ENCODE measurements at places on chromosomes 1 and 21.

DNA sequence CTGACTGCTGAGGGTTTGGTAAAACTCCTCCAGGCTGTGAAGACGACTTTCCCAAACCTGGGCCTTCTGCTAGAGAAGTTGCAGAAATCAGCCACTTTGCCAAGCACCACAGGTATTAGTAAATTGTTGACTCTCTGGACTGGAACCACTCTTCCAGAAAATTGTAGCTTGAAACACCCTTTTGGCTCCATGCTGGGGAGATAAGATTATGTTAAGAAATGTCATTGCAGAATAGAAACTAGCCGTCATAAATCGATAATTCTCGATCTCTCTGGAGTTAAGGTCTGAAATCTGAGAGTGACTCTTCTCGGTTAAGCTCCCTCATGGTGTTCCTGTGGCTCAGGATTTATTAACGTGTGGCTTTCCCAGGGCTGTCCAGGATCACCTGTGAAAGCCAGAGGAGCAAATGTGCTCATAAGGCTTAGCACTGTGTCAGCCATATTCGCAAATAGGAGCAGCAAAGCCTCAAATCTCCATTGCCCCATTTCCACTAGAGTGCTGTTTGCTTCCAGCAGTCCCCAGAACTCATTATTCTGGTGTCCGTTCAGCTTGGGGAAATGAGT is 54.6 kb downstream of the ZBTB40 start:
- DNase-seq = no peak

- peak; percentile 13 for DNase-seq
Observed at GRCh38 chr21:26469789-26470188, 103.3 kb downstream of the CYYR1 start.

GRCh38 chr1:64836802-64837201 is 91.9 kb downstream of the RAVER2 start:
- no peak for DNase-seq

- no peak for DNase-seq
Observed at GRCh38 chr1:41412748-41413147, 51.5 kb downstream of the FOXO6 start.

- DNase-seq = no peak
Observed at GRCh38 chr1:233635765-233636502, 22.0 kb downstream of the KCNK1 start.

DNA sequence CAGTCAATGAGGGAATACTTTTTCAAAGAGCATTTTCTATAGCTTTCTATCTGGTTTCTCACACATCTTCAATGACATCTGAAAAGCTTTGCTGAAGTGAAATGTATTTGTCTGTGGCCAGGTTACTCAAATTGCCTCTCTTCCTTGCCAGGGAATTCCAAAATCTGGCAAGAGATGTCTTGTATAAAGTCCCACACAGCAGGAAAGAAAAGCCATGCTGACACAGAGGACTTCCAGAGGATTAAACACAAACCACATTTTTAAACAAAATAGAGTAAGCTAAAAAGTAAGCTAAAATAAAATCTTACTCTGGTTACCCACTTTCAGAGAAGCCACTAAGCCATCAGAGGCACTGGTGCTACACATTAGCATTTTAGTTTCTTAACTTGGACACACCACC is 93.1 kb upstream of the BCAR3 start:
- no peak for DNase-seq

GRCh38 chr1:204103431-204103741 is 30.5 kb downstream of the SOX13 start:
- DNase-seq = no peak

DNA sequence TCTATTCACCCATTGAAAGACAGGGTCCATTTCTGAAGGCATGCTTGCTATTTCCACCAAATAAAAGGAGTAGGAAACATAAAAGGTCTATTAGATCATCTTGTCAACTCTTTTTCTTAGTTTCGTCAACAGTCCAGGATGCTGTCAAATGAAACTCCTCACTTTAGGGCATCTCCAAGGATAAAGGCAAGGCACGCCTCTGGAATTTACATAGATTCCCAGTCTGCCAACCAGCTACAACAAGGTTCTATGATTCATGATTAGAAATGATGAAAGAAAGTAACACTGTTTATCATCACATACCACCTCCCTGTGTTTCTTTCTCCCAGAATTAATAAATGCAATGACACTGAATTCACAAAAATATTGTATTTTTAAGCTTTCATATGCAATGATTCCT is 636.3 kb downstream of the LTN1 start:
- DNase-seq = no peak

GRCh38 chr1:178052650-178053461 is 41.0 kb upstream of the RASAL2 start:
- DNase-seq = no peak

- no peak for DNase-seq
Observed at GRCh38 chr21:25039461-25040380, 567.6 kb downstream of the MRPL39 start.

DNA sequence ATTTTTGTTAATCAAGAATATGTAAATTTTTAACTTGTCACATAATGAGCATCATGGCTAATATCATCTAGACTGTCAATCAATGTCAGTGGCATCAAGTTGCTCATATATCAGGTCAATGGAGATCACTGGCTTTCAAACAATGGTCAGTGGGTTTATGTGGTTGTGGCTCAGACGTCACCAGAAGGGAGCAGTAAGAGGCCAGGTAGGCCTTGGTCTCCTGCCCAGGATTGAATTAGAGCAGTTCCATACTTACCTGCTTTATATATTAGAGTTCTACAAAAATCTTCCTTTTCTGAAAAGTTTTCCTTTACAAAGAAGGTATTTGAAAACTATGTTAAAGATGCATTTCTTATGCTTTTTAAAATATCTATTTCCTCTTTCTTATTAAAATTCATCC is 206.3 kb upstream of the B3GALT2 start:
- no peak for DNase-seq

DNA sequence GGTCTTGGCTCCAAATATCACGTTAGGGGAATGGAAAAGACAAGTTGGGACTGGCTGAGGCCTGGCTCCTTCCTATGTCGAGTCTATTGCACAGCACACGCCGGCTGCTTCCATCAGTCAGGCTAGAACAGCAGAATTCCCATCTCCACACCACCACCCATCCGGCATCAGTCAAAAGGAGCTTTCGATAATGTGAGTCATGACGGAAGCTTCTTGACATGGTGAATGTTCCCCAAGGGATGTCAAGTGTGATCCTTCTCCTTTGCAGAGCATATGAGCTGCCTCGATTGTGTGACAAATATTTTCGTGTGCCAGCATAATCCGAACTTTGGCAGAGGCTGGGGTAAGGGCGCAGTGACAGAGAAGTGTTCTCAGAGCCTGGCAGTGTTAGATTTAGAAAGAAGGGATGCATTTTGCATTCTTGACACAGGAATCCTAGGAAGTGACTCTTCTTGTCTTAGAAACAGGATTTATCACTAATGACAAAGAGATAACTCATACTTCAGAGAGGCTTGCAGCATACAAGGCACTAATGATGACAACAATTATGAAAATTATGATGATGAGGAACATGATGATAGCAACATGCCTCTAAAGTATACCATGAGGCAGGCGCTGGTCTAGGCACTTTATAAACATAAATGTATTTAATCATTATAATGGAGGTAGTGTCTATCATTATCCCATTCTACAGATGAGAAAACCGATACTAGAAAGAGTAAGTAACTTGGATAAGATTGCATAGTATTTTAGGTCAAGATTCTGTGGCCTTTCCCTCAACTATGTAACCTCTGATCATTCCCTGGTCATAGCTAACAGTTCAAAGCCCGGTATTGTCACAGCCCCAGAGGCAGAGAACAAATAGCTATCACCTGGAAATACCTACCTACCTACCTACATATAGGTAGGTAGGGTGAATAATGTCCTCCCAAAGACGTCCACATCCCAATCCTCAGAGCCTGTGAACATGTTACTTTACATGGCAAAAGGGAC is 135.0 kb downstream of the KCNJ6 start:
- no peak for DNase-seq

- DNase-seq = no peak
Observed at GRCh38 chr21:16943231-16943630, 569.6 kb upstream of the CXADR start.

DNA sequence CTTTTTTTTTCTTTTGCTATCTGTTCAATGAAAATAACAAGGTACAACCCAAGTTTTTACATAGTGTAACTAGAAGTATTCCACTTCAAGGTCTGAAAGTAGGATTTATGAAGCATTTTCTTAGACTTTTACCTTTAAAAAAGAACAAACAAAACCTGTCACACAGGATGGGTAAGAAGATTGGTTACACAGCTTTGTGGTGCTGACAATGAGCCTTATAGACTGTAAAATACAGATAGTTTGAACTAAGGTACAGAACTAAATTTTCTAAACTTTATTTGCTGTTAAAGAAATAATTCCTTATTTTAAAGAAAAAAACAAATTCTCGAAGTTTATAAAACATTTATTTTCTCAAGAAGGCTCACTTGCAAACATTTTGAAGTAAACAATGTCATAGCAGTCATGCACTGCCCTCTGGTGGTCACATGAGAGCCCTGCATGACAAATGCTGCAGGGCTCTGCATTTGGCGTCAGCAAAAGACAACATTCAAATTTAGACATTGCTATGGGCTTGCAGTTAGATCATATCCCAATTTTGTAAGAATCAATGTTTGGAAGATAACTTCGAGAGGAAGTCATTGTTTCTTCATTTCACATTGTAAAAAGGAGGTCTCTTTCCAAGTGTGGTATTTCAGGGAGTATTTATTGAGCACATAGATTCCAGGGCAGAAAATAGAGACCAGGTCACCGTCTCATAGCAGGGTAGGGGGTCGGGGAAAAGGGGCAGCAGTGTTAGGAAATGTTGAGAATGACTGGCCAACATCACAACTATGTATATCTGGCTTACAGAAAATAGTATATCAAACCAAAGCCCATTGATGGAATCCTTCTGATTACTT is 115.3 kb upstream of the FMN2 start:
- DNase-seq = peak; percentile 54

GRCh38 chr1:58815686-58816071 is 31.8 kb upstream of the JUN start:
- DNase-seq = no peak

DNA sequence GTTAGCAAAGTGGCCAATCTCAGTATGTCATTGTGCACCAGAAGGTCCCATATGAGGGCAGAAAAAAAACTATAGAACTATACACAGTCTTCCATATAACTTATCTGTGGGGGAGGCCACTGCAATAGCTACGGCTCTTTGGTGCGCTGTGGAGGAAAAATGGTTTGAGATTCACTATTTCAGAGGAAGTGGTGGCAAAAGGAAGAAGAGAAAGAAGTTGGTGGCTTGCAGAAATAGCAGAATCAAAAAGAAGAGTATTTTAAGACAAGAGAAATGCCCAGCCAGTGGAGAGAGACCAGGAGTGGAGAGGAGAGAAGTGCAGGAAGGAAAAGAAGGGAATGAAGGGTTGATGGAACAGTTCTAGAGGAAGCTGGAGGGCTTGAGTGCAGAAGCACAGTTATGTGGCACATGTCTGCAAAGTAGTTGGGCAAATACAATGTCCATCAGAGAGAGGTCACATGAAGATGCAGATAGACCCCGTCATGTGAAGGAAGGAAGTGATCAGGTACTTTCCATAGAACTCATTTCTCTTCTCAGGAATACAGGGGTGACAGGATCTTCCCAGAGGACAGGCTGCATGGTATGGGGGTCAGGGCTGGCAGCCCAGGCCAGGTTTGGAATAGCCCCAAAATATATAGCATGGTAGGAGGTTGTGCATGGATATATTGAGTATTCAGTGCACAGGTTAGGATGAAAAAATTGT is 64.6 kb downstream of the RUNX1 start:
- no peak for DNase-seq

GRCh38 chr1:179554427-179554826 is 21.3 kb downstream of the NPHS2 start:
- no peak for DNase-seq

- DNase-seq = no peak
Observed at GRCh38 chr1:239184561-239185244, 201.7 kb upstream of the CHRM3 start.

GRCh38 chr1:64234714-64235113 is 31.3 kb downstream of the UBE2U start:
- no peak for DNase-seq

GRCh38 chr1:174401075-174401474 is 46.7 kb upstream of the GPR52 start:
- DNase-seq = no peak

GRCh38 chr1:216173376-216173995 is 249.8 kb downstream of the USH2A start:
- DNase-seq = no peak

GRCh38 chr1:119966020-119966419 is 69.7 kb upstream of the ADAM30 start:
- no peak for DNase-seq

DNA sequence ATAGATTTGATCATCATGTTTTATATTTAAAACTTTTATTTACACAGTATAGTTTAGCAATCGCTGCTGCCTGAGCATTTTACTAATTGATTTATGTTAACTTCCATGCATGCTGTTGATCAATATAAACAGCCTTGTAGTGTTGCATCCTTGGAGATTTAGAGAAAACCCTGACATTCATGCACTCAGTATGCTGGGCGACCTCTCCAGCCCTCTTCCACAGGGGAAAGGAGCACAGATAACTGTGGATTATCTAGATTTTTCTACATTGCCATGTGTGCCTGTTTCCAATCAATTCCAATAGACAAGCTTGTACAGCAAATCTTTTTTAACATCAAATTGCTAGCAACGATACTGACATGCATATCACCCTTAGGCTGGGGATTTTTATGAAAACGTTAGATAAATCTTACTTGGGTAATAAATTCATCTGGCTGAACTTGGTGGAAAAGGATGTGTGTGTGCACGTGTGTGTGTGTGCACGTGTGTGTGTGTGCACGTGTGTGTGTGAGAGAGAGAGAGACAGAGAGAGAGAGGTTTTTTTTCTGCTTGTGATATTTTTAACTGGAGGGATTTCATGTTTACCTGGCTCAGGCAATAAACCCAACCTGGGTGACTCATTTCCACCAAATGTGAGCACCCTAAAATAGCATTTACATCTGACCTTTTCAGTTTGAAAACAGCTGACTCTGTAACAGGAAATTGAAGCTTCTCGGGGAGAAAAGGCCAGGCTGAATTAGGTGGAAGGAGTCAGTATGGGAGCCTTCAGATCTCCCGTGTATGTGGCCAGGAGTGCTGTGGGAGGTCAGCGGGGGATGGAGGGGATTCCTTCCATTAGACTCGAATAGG is 339.8 kb downstream of the PRDM2 start:
- no peak for DNase-seq

- DNase-seq = no peak
Observed at GRCh38 chr1:157145076-157145475, 6.9 kb upstream of the ETV3 start.

DNA sequence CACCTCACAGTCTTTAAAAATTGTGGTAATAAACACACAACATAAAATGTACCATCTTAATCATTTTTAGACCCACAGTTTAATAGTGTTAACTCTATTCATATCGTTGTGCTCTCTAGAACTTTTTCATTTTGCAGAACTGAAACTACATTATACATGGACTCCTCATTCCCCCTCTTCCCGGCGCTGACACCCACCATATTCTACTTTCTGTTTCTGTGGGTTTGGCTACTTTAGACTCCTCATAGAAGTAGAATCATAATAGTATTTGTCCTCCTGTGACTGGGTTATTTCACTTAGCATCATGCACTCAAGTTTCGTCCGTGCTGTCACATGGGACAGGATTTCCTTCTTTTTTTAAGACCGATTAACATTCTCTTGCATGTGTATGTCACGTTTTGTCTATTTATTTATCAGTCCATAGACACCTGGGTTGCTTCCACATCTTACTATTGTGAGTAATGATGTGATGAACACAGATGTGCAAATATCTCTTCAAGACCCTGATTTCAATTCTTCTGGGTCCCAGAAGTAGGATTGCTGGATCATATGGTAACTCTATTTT is 62.9 kb upstream of the TMPRSS2 start:
- no peak for DNase-seq

- no peak for DNase-seq
Observed at GRCh38 chr1:19680644-19681043, 16.0 kb downstream of the HTR6 start.

- no peak for DNase-seq
Observed at GRCh38 chr1:204418174-204419063, 6.8 kb upstream of the PPP1R15B start.
